ENCODE measurements at places on chromosomes 7 and 10.

- DNase-seq, result no peak
Measured at GRCh38 chr10:7580520-7580919, 86.2 kb downstream of the ITIH5 start.

DNA sequence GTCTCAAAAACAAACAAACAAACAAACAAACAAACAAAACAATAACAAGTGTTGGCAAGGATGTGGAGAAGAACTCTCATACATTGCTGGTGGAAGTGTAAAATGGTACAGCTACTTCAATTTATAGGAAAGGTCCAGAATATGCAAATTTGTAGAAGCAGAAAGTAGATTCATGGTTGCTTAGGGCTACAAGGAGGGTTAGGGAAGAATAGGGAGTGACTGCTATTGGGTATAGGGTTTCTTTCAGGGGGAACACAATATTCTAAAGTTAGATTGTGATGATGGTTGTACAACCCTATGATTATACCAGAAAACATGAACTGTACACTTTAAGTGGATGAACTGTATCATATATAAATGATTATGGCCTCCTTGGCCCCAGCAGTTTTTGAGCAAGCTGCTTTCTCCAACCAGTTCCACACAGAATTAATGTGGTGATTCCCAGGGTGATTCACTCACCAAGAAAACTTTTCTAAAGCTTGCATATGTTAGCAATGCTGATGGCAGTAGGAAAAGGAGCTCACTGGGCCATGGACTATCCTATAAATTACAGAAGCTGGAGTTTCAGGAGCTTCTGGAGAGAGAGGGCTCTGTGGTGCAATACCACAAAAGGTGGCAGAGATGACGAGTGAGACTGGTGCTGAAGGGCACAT is 52.8 kb upstream of the KCNIP2 start:
- DNase-seq, result no peak

- no peak for DNase-seq
Measured at GRCh38 chr10:24360282-24361127, 151.6 kb downstream of the KIAA1217 start.

DNA sequence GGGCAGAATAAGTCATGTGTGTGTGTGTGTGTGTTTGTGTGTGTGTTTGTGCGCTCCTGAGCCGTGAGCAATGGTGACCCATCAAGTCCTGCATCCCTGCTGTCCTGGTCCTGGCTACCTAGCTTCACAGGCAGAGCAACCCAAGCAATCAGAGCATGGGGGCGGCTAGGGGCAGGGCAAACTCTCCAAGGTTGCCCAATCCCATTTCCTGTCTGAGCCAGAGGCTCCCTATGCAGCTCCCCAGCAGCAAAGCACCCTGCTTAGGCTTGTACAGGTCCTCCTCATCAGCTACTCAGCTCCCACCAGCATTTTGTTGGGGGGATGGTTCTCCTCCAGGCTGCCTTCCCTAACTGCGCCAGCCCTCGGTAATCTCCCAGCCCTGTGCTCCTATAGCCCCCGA is 31.1 kb upstream of the CRHR2 start:
- DNase-seq, result no peak

GRCh38 chr7:7675686-7676085 is 35.1 kb downstream of the UMAD1 start:
- DNase-seq, result no peak

DNA sequence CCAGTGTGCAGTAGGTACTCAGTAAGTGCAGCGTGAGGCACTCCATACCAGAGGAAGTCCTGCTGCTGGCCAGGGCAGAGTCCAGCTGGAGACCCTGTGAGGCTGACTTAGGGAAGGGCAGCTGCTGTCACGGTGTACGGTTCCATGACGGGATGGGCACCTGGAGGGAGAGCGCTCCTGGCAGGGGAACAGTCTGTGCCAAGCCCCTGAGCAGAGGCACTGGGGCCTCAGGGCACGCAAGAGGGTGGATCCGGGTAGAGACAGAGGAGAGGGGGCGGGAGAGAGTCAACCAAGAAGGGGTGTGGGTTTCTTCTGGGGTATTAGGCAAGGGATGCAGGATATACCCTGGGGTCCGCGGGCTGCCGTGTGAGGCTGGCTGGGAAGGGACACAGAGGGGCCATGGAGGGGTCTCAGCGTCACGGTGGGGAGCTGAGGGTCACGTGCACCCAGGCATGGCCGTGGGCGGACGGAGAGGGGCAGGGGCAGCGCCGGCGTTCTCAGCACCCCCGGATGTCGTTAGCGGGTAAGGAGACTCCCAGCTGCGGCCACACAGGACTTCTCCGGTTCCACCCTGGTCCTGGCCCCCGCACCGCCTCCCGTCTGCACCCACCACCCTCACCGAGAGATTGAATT is 70.5 kb downstream of the MICALL2 start:
- no peak for DNase-seq

DNA sequence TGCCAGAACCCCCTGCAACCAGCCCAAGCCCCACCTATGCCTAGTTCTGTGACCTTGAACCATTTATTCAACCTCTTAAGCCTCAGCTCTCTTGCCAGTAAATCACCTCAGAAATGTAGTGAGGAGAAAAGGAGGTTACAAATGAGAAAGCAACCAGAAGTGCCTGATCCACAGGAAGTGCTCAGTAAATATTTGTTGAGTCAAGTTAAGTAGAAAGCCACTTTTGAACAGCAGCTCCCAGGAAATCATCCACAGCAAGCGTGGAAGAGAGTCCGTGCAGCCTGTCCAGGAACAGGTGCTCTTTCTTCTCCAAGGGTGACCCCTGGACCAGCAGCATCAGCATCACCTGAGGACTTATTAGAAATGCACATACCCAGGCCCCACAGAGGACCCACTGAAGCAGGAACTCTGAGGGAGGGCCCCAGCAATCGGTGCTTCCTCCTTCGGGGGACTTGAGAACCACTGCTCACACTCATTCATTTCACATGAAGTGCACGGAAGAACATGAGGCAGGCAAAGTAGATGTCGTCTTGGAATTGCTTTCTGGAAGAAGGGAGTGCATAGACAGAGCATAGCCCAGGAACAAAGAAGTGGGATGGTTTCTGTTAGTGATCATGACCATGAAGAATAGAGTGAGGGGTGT is 6.3 kb upstream of the C10orf71 start:
- DNase-seq, result no peak

- peak; percentile 87 for DNase-seq
Measured at GRCh38 chr7:157005456-157006204, 4.8 kb downstream of the MNX1 start.

DNA sequence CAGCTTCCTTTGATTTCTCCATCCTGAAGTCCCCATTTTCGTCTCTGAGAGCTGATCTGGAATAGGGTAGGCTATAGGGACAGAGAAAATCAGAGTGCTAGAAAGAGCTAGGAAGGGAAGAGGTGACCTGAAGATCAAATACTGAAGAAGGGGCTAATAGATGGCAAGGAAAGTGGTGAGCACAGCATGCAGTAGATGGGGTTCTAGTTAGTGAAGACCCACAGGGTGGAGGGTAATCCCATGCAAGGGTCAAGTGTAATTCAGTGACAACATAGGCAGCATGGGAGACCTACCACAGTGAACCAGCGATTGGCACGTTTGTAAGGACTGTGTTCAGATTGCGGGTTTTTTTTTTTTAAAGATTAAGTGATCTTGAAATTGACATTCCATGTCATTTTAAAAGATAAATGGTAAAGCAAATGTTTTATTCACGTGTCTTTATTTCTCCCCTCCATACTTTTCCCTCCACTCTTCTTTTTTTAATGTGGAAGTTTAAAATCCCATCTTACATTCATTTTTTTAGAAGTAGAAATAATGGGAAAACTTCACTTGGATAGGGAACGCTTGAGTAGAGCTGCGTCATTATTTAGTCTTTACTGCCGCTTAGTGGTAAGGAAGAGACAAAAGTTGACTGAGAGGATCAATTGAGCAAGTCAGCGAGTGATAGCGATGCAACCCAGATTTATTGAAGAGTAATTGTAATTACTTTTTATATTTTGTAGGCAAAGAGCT is 21.0 kb upstream of the ABI1 start:
- DNase-seq, result no peak

DNA sequence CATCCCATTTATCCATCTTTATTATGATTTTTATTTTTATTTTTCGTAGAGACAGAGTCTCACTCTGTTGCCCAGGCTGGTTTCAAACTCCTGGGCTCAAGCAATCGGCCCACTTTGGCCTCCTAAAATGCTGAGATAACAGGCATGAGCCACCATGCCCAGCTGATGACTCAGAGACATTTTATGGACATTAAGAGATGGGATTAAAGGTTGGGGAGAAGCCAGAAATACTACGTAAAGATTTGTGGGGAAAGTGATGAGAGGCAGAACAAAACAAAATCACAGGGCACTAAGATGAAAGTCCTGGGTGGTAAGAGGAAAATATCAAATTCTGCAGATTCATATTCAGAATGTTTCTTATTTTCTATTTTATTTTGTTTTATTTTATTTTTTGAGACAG is 7.6 kb downstream of the WNT8B start:
- DNase-seq, result no peak

DNA sequence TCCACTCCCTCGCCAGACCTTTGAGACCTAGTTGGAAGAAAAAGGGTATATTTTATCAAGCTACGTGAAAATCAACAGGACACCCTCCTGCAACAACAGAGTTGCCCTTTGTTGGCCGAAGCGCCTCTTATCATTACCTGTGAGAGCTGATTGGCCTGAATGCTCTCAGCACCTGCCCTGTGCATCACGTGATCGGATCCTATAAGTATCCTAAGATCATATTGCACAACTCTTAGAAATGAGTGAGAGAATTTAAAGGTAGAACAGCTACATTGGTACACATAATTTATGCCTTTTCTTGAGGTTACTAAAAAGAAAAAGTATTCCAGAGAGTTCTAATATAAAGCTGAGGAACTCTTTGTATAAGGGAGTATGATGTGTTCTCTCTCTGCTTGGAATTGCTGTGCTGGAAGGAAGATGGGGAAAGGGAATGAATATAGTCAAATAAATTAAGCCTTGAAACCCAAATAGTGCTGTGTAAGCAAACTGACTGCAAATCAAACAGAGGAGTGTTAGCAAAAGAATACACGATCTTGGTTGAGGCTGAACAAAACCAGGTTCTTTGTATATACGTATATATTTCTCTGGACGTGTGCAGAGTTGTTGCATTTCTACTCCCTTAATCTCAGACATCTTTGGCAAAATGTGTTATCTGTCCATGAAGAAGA is 69.3 kb downstream of the LRRC4 start:
- DNase-seq, result no peak

GRCh38 chr7:118013252-118014010 is 140.2 kb upstream of the CTTNBP2 start:
- no peak for DNase-seq

DNA sequence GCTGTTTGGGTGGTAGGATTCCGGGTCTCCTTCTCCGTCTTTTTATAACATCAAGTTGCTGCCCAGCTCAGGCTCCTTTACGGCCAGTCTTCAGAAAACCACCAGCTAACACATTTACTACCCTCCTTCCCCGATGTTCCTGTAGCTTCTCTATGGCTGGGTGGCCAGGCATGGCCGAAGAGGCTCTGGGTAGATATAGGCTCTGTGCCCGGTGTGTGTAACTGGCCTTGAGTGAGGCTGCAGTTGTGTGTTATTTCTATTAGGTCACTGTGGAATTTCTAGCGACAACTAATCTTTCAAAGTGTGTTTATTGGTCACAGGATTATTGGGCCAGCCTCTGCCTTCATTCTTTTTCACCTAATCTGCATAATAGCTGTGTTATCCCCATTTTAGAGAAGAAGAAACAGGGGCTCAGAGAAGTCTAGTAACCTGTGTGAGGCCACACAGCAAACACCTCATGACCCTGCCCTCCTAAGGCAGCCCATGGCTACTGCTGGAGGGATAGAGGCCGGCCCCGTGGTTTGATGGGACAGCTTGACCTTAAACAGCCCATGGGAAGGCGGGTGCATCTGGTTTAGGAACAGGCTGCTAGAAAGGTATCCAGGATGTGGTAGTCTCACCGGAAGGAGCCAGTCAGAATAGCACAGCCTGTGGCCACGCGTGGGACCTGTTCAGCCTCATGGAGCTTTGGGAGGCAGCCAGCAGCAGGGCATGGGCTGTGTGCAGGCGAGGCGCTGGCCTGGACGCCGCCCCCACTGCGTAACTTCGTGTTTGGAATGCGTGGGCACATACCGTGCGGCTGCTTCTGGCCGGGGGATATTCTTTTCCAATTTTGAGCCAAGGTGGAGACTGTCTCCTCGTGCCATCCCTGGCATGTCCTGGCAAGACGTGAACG is 29.7 kb downstream of the HTRA1 start:
- DNase-seq, result no peak

GRCh38 chr10:35501923-35502322 is 103.2 kb upstream of the GJD4 start:
- DNase-seq, result no peak

GRCh38 chr7:96921231-96921630 is 84.1 kb upstream of the DLX6 start:
- DNase-seq, result no peak

- DNase-seq, result no peak
Measured at GRCh38 chr10:103473261-103473671, 5.8 kb downstream of the CALHM3 start.

DNA sequence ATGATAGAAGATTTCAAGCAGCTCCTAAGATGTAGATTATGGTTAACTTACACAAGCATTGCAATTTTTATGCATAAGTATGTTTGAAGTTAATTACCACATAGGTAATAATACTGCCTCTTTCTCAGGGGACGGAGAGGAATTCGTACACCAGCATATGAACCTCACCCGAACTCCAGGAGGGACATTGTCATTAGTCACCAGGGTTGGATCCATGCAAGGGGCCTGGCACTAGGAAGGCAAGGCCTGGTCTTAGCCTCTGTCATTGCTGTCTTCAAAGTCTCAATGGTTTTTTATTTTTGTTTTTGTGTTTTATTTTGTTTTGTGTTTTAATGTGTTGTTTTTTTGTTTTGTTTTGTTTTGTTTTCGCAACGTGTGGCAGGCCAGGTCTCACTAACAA is 145.6 kb upstream of the PPP2R2D start:
- DNase-seq, result no peak

GRCh38 chr7:67438913-67439505 is 442.4 kb downstream of the TYW1 start:
- no peak for DNase-seq

DNA sequence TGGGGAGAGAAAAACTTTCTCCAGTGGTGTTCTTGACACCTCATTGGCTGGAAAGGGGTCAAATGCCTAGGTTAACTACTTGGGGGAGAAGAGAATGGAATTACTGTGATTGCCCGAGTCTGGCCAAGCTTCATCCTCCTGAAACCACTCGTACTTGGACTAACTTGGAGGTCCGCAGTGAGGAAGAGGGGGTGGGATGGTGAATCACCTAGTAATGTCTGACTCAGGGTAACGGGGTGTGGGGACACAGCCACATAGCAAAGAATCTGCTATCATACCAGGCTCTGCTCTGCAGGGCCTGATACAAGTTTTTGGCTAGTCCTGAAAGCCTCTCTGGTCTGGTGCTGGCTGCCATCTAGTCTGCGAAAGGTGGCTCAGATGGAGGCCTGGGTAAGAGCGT is 190.9 kb downstream of the RPS24 start:
- no peak for DNase-seq

DNA sequence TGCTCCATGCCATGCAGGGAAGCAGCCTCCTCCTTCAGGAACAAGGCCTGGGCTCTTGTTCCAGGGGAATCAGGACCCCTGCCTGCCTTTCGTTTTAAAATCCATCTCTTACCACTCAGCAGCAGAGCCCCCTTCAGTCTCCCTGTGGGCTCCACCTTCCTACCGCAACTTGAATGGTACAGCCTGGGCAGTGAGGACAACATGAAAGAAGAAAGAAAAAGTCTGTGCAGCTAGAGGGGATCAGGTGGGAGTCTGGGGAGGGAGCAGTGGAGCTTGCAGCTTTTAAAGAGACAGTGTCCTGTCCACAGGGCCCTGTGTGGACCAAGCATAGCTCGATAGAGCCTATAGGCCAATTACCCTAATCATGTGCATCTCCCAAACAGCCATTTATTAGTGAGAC is 3.7 kb downstream of the PLXNA4 start:
- DNase-seq, result no peak

All from mesenteric fat pad (tissue), 1 donor.